ENCODE measurements at places on chromosomes 12 and 14.

DNA sequence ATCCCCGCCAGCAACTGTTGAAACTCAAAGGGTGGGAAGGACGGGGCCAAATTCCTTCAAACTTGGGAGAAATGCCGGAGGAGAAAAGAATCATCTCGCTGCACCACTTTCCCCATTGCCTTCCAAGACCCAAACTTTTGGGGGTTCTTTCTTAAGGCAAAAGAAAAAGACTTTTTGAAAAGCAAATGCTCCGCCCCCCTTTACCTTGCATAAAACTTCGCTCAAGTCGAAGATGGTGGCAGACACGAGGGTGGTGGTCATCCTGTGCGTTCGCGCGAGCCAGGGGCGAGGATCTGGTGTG is 239 bp downstream of the ZFP36L1 start:
- DNase-seq, result no peak

GRCh38 chr14:67942080-67942710 is 122.6 kb downstream of the RAD51B start:
- DNase-seq, result no peak

DNA sequence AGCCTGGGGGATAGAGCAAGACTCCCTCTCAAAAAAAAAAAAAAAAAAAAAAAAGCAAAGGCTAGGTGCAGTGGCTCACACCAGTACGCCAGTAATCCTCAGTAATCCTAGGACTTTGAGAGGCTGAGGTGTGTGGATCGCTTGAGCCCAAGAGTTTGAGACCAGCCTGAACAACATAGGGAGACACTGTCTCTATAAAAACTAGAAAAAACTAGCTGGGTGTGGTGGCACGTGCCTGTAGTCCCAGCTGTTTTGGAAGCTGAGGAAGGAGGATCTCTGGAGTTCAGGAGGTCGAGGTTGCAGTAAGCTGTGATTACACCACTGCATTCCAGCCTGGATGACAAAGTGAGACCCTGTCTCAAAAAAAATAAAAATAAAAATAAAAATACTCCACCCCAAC is 8.9 kb upstream of the RBM25 start:
- no peak for DNase-seq

- no peak for DNase-seq
These were observed 339.3 kb downstream of the DAD1 start for GRCh38 chr14:22249770-22250169.
